ENCODE measurements at places on chromosomes 1 and 21. TPM values are rescaled to one million over a fixed set of nuclear protein-coding genes. Genes with fewer than 3 reads are reported as not detected.
A peak's percentile ranks its signal among the peaks of the same experiment; 100 is the strongest.

Gene DENND4B
- 84.7 TPM for total RNA-seq

Gene EXTL1
- total RNA-seq: 0.63 TPM

- DNase-seq: no peak
Observed at GRCh38 chr1:244054924-244055263, 3.8 kb downstream of the ZBTB18 start.

DNA sequence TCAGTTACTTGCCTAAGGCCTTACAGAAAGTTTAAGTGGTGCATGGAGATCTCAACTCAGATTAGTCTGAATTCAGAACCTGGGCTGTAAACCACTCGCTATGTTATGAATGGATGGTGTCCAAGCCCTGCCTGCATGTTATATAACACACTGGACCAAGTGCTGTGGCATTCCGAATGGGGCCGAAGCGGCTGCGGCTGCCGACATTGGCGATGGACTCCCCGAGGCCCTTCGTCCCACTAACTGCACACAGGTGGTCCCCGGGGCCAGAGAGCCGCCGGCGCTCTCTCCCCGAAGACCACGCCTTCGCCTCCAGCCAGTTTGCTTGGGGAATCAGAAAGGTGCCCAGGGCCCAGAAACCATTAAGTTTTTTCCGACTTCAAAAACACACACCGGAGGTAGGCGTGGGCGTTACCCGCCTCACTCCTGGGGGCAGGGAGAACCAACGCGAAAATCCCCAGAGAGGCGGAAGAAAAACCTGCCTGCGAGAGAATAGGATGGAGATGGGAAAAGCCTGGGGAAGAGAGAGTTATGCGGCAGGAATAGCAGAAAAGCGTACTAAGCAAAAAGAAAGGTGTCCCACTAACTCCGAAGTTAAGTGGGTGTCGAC, 579 bp upstream of the TENT5C start:
- DNase-seq: no peak

GRCh38 chr21:27268290-27268689, 301.4 kb upstream of the ADAMTS5 start:
- DNase-seq: no peak

Gene CR1L
- 2.6 TPM for total RNA-seq

DNA sequence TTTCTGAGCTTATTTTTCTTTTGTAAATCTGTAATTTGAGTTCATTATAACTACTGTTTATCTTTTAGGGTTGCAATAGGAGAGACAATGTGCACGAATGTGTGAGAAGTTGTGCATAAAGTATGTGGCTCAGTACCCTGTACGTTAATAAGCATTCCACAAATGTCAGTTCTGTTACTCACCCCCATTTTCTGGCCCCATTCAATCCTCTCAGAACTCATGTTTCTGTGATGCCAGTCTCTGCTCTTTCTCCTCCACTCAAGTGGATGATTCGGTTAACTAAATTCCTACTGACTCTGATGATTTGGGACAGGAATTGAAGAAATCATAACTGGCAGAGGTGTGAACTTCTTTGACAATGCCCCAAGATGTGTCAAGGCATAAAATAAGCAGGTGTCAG, 10.2 kb upstream of the DMRTB1 start:
- DNase-seq: no peak

Gene ZNF670
- 3.3 TPM for total RNA-seq

- DNase-seq: peak; percentile 31
Observed at GRCh38 chr1:23424293-23425192, at the start of gene TCEA3. TSS of gene TCEA3 (minus strand) at chr1:23424748. CDS start at chr1:23424633, 115 bp downstream.

- DNase-seq: no peak
Observed at GRCh38 chr1:18299441-18300338, 181.0 kb upstream of the KLHDC7A start.

GRCh38 chr1:7108251-7108650, 323.0 kb downstream of the CAMTA1 start:
- no peak for DNase-seq

- no peak for DNase-seq
Observed at GRCh38 chr1:206803221-206803730, 31.0 kb upstream of the IL10 start.

GRCh38 chr1:229230140-229230892, 40.6 kb upstream of the RAB4A start:
- DNase-seq: no peak

Gene OBSCN
- 47.3 TPM for total RNA-seq
